ENCODE measurements at places on chromosomes 5 and 9.

- DNase-seq = no peak
These were observed 49.8 kb downstream of the PRRC2B start for GRCh38 chr9:131443648-131444047.

GRCh38 chr5:10145923-10146401, 103.7 kb downstream of the ATPSCKMT start:
- DNase-seq = no peak

GRCh38 chr5:55554585-55555202, 19.9 kb upstream of the PLPP1 start:
- DNase-seq = no peak

- DNase-seq = no peak
These were observed 13.0 kb downstream of the RNF183 start for GRCh38 chr9:113290052-113290607.

- no peak for DNase-seq
These were observed 6.9 kb upstream of the EXOC3 start for GRCh38 chr5:435961-436640.

- DNase-seq = no peak
These were observed 38.9 kb upstream of the FAM120AOS start for GRCh38 chr9:93492327-93492726.

- DNase-seq = no peak
These were observed 160.6 kb downstream of the CCDC192 start for GRCh38 chr5:127863610-127864395.

DNA sequence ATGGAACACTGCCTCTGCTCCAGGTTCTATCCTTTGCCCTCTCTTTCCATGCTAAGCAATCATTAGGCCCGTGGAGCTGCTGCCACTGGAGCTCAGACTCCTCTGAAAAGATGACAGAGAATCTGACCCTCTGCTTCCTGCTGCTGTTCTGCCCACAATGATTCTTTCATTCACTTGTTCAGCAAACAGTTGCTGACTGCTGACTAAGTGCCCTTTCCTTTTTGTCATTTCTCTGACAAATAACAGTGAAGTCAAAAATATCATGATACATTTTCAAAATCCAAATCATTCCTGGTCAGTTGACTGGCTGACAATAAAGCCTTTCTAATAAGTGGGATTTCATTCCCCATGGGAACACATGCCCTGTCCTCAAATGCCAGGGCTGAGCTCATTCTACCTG, 110.1 kb downstream of the SIL1 start:
- no peak for DNase-seq

DNA sequence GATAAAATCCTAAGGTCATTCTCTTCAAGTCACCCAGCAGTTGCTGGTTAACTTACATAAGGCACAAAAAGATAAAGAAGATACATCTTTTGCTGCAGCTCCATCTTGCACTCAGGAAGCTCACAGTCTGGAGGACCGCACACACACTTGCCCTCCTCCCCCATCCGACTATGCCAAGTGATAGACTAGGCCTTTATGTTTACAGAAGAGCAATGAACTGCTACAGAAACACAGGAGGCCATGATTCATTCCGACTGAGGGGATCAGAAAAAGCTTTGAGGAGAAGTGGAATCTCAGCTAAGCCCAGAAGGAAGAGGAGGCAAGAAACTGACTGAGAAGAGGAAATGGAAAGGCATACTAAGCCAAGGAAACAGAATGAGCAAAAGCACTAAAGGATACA, 17.4 kb downstream of the NRG2 start:
- no peak for DNase-seq

DNA sequence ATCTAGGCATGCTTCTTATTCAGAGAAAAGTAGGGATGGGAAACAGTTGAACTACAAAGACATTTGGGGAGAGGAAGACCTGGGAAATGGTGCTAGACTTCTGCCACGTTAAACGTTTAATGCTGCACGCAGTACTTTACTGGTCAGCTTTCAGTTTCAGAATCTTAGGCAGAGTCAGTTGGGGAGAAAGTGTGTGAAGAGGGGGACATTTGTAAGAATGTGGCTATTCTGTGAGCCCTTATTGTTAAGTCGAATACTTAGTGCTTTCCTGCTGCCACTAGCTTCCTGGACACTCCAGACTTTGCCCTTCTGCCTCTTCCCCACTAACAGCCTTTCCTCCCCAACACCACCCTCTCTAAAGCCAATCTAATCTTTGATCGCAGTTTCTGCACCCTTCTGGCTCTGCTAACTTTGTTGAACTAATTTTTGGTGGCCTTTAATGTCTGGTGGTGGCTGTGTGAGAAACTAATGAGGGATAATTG, 6.1 kb downstream of the CYSTM1 start:
- no peak for DNase-seq

DNA sequence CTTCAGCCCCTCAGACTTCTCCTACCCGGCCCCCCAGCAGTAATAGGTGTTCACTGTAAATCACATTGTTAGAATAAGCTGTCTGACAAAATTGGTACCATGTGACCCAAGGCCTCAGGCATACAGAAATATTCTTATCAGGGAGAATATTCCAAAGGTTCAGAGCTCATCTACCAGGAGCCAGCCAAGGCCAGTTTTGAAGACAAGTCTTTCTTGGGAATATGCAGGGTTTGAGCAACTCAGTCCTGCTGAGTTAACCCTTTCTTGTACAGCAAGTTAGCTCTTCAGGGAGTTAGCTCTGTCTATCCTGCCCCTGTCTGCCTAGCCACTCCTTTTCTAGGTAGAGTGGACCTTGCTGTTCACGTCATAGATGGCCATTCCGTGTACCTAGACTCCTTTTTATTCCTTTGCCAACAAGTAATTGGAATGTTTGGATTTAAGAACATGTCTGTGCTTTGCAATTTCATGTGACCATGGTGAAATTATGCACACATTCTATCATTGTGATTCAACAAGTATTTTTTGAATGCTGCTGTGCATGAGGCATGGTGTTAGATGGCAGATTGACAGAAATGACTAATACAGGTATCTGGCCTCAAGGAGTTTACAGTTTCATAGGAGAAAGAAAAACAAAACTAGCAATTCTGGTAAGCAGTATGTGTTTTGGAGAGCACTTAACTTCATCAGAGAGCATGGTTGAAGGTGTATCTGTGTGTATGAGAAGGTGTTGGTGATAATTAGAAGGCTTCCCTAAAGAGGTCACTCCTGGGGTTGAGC, 22.6 kb downstream of the TGFBR1 start:
- peak; percentile 93 for DNase-seq

- no peak for DNase-seq
These were observed 760 bp downstream of the ALDH1B1 start for GRCh38 chr9:38393128-38393796.

DNA sequence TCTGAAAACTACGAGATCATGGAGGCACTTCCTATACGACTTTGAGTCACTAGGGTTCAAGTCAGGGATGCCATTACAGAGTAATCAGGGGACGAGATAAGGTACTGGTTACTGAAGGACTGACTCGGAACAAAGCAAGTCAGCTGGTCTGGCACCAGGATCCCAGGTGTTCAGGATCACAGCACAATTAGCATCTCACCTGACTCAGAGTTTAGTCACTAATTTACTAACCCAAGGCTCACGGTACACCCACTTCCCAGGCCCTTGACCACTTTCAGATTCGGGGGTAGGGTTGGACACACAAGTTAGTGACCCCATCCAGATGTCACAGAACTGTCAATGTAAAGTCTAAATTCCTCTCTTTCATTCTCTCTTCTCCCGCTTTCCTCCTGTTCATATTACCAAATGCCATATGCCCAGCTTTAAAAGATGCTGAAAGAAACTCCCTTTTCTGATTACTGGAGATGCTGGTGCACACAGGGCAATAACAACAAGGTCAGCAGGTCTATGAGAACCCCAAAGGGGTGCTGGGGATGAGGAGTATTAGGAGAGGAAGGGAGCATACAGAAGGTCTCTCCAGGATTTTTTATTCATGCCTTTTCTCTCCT, 657.8 kb downstream of the TLE1 start:
- no peak for DNase-seq

GRCh38 chr9:110777876-110778215, 109.3 kb downstream of the MUSK start:
- no peak for DNase-seq

- no peak for DNase-seq
These were observed 54.0 kb upstream of the TNC start for GRCh38 chr9:115171921-115172388.

DNA sequence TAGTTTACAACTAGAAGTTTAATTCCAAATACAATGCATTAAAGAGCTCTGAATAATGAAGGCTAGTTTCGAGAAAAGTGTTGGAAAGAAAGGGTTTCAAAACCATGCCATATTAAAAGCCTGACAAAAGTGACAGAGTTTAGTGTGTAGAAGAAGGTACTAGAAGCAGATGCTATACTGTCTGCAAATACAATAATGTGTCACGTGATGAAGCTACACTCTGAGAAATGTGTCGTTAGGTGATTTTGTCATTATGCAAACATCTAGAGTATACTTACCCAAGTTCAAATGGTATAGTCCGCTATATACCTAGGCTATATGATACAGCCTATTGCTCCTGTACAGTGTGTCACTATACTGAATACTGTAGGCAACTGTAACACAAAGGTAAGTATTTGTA, 494.1 kb downstream of the TLE1 start:
- no peak for DNase-seq

GRCh38 chr5:32984851-32985610, 273.9 kb downstream of the NPR3 start:
- no peak for DNase-seq

GRCh38 chr9:135790356-135790755, 88.4 kb downstream of the KCNT1 start:
- DNase-seq = no peak

DNA sequence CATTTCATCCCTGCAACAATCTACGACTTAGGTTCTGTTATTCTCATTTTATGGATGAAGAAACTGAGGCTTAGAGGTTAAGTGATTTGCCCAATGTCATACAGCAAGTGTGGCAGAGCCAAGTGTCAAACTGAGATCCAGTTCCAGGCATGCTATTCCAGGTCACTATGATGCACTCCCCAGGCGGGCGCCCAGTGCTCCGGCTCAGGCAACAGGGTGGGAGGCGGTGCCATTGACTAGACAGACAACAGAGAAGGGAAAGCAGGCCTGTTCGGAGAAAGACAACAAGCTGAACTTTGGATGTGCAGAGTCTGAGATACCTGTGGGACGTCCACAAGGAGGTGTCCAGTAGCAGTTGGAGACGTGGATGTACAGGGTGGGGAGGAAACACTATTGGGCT, 10.8 kb upstream of the DDX41 start:
- DNase-seq = no peak

GRCh38 chr9:125131778-125132177, 11.6 kb downstream of the SCAI start:
- DNase-seq = no peak

DNA sequence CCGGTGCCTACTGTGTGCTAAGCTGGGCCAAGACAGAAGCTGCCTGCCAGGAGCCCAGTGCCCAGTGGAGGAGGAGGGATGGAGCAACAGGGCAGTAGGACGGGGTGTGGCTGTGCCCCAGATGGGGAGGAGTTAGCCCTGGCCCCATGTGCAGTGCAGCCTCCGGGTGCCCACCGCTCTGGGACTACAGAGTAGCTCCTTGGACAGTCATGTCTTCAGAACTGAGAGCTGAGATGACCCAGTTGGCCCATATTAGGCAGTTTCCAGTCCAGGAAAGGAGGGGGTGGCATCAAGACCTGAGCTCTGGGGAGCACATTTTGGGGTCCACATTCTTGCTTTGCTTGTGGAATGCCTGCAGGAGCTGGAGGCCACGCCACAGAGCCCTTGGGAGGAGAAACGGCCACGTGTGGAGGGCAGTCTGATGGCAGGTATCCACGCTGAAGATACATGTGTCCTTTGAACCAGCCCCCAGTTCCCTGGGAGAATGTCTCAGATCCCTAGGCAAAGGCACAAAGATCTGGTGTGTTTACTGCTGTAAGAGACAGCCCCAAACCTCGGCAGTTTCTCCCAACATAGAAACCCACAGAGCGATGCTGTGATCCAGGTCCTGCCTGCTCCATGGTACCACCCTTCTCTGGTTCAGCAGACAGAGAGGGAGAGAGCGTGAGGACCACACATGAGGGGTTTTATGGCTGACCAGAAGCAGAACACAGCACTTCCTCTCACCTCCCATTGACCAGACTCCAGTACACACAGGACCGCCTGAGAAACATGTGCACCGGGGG, 46.8 kb upstream of the FCN1 start:
- no peak for DNase-seq

DNA sequence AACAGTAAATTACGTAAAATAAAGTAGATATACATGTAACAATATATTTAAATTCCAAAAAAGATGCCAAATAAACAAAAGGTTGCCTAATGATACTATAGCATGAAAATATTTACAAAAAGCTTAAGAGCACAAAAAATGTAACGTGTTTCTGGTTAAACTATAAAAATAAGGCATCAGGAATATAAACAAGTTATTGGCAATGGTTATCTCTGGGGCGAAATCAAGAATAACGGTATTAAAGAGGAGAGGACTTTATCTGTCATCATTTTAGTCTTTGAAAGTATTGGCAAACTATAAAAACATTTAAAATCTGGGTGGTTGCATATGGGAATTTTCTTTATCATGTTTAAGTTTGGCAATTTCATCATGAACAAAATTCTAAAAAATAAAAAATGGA, 1599.2 kb downstream of the MAT2B start:
- DNase-seq = no peak

- DNase-seq = no peak
These were observed 42.8 kb downstream of the SNX30 start for GRCh38 chr9:112793213-112793810.

GRCh38 chr5:136776022-136776927, 410.9 kb upstream of the TRPC7 start:
- DNase-seq = no peak

GRCh38 chr9:109328978-109329637, 8.2 kb upstream of the EPB41L4B start:
- peak; percentile 70 for DNase-seq

GRCh38 chr5:30749971-30750370, 443.5 kb upstream of the CDH6 start:
- DNase-seq = no peak

- no peak for DNase-seq
These were observed 8.5 kb downstream of the PTGS1 start for GRCh38 chr9:122379340-122379739.

- DNase-seq = no peak
These were observed 115.9 kb downstream of the RGS3 start for GRCh38 chr9:113579283-113580040.

GRCh38 chr5:124438026-124438902, 308.2 kb downstream of the ZNF608 start:
- no peak for DNase-seq

DNA sequence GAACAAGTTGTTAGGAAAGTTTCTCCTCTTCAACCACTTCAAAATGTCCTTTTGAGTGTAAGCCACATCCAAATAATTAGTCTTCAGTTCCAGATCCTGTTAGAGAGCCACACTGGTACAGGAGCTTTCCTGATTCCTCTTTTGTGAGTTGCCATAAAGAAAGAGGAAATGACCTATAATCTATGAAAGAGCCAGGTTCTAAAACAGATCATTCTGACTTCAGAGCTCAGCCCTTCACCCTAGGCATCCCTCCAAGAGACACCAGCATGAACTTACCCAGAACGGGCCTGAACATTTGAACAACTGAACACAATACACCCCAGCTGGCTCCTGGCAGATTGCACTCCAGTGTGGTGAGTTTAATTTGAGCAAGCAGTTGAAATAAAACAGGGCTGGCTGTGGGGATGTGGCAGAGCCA, 25.7 kb downstream of the SLC1A1 start:
- peak; percentile 46 for DNase-seq

- no peak for DNase-seq
These were observed 11.8 kb upstream of the UBE2D2 start for GRCh38 chr5:139549162-139549894.

GRCh38 chr5:180424094-180424493, 70.1 kb upstream of the CNOT6 start:
- DNase-seq = no peak

GRCh38 chr9:112621018-112621655, 96.8 kb downstream of the INIP start:
- no peak for DNase-seq

GRCh38 chr5:175494264-175495183, 16.2 kb downstream of the SFXN1 start:
- DNase-seq = no peak
